Heart left ventricle (tissue), 16 donors: ENCODE measurements at places on chromosomes 1 and 21. TPM values are rescaled to one million over a fixed set of nuclear protein-coding genes. Genes with fewer than 3 reads are reported as not detected.
A peak's percentile ranks its signal among the peaks of the same experiment; 100 is the strongest.

The PEX11B gene
- total RNA-seq: 21.7 TPM

- H3K4me3 ChIP-seq: no peak overlapping the region
- peaks cover 15% of the 10 kb centered on the region for H3K4me1 ChIP-seq
- DNase-seq: no peak
- H3K36me3 ChIP-seq: no peaks in the 10 kb centered on the region
- H3K27me3 ChIP-seq: no peaks in the 10 kb centered on the region
- no peak overlapping the region for H3K27ac ChIP-seq
Measured at GRCh38 chr1:158331106-158331425, 265 bp downstream of the CD1B start.

- no peaks in the 10 kb centered on the region for H3K4me1 ChIP-seq
- H3K36me3 ChIP-seq: peaks cover 33% of the 10 kb centered on the region
- no peak overlapping the region for H3K4me3 ChIP-seq
- DNase-seq: no peak
- H3K27me3 ChIP-seq: no peaks in the 10 kb centered on the region
Measured at GRCh38 chr1:197156692-197157091, 10.2 kb upstream of the ASPM start.

- no peaks in the 10 kb centered on the region for H3K36me3 ChIP-seq
- DNase-seq: no peak
- no peaks in the 10 kb centered on the region for H3K27me3 ChIP-seq
- H3K4me1 ChIP-seq: peaks cover 19% of the 10 kb centered on the region
- H3K4me3 ChIP-seq: no peak overlapping the region
- H3K27ac ChIP-seq: no peak overlapping the region
Measured at GRCh38 chr1:46622344-46622743, 5.7 kb upstream of the MOB3C start.

The BARHL2 gene
- not detected for total RNA-seq

GRCh38 chr1:178341261-178341956 lies 155.4 kb downstream of the CLEC20A start:
- H3K36me3 ChIP-seq: no peaks in the 10 kb centered on the region
- H3K27ac ChIP-seq: peak overlapping the region; percentile 75
- H3K4me3 ChIP-seq: peak overlapping the region; percentile 47
- no peaks in the 10 kb centered on the region for H3K27me3 ChIP-seq

GRCh38 chr1:36706416-36706815 lies 223.7 kb upstream of the CSF3R start:
- H3K4me1 ChIP-seq: no peaks in the 10 kb centered on the region
- no peaks in the 10 kb centered on the region for H3K27me3 ChIP-seq
- no peak overlapping the region for H3K27ac ChIP-seq
- H3K4me3 ChIP-seq: no peak overlapping the region

- no peak for DNase-seq
- no peaks in the 10 kb centered on the region for H3K27me3 ChIP-seq
- no peak overlapping the region for H3K4me3 ChIP-seq
- H3K4me1 ChIP-seq: peaks cover 80% of the 10 kb centered on the region
- no peaks in the 10 kb centered on the region for H3K36me3 ChIP-seq
- peak overlapping the region; percentile 93 for H3K27ac ChIP-seq
Measured at GRCh38 chr1:2255420-2256369, 27.6 kb downstream of the SKI start.

GRCh38 chr1:46315669-46316403 lies 12.3 kb downstream of the UQCRH start:
- no peak overlapping the region for H3K4me3 ChIP-seq
- H3K27ac ChIP-seq: no peak overlapping the region
- H3K36me3 ChIP-seq: peaks cover 76% of the 10 kb centered on the region
- no peak for DNase-seq

GRCh38 chr1:226121049-226121586 lies 58.6 kb downstream of the H3-3A start:
- H3K4me3 ChIP-seq: peak overlapping the region; percentile 66
- H3K27ac ChIP-seq: no peak overlapping the region
- no peaks in the 10 kb centered on the region for H3K36me3 ChIP-seq
- DNase-seq: no peak

DNA sequence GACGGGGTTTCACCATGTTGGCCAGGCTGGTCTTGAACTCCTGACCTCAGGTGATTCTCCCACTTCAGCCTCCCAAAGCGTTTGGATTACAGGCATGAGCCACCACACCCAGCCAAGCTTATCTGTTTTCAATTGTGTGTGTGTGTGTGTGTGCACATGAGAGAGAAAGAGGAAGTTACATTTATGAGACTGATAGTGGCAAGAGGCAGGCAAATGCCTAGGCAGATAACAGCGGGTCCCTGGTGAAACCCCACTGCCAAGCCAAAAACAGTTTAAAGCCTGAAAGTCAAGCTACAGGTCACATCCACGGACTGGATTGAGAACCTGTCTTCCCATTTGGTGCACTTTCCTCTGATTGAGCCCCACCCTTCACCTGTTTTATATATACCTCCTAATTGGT lies 35.1 kb upstream of the IFNGR2 start:
- H3K4me1 ChIP-seq: no peaks in the 10 kb centered on the region
- no peak overlapping the region for H3K4me3 ChIP-seq
- no peaks in the 10 kb centered on the region for H3K27me3 ChIP-seq

The OR10T2 gene
- total RNA-seq: not detected

GRCh38 chr1:230548357-230548756 lies 93.9 kb upstream of the COG2 start:
- no peak overlapping the region for H3K27ac ChIP-seq
- no peak for DNase-seq
- no peaks in the 10 kb centered on the region for H3K36me3 ChIP-seq
- no peak overlapping the region for H3K4me3 ChIP-seq
- H3K4me1 ChIP-seq: no peaks in the 10 kb centered on the region

DNA sequence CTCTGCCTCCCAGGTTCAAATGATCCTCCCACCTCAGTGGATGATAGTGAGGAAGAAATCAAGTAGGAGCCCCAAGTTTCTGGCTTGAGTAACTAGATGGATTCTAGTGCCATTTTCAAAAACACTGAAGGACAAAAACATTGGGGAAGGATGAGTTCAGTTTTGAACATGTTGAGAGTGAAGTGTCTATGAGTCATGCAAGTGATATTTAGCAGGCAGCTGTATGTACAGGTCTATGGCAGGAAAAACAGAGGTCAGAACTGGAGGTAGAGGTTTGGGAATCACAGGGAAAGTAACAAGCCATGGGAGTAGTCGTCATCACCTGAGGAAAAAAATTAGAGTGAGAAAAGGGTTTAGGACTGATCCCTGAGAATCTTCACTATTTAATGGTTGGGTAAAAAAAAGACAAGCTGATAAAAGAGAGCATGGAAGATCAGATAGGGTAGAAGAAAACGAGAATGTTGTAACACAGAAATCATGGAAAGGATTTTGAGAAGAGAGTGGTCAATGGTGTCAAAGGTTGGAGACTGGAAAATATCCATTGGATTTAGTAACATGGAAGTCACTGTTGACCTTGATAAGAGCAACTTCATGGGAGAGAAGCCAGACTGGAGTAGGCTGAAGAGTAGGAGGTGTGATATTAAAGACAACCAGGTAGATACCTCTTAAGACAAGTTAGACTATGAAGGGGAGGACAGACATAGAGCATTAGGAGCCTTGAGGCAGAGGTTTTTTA lies 53.1 kb downstream of the DIPK1A start:
- H3K27ac ChIP-seq: no peak overlapping the region
- H3K4me3 ChIP-seq: no peak overlapping the region
- H3K4me1 ChIP-seq: no peaks in the 10 kb centered on the region
- no peaks in the 10 kb centered on the region for H3K36me3 ChIP-seq
- no peak for DNase-seq

The SPTA1 gene
- not detected for total RNA-seq
